Activated T-cell treated with anti-CD3 and anti-CD28 coated beads, Interleukin-2, amount 50 U/mL, for 4 hours (primary cell): ENCODE measurements at places on chromosomes 5 and 9.

DNA sequence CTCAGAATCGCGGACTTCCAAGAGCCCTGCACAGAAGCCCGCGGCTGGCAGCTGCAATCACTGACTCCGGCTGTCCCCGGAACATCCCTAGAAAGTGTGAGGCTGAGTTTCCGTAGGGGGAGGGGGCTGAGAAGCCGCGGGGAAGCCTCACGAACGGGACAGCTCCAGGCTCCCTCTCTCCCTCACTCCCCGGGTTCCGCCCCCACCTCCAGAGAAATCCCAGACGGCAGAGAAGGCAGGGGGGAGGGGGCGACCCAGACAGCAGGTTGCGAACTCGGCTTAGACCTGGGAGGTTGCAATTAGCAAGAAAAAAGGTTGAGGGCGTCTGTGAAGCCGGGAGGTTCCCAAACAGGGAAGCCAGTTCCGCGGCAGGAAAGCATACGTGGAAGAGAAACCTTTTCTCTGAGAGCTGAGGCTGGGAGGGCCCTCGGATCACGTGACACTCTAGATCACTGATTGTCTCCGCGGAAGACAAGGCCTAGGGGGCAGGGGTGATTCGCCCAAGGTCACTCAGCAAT, 73.8 kb upstream of the CPLX2 start:
- DNase-seq, result no peak

- no peak for DNase-seq
Measured at GRCh38 chr5:125525356-125525755, 778.9 kb upstream of the ZNF608 start.

GRCh38 chr5:61966296-61966955, 339.6 kb upstream of the KIF2A start:
- DNase-seq, result no peak

GRCh38 chr9:119853126-119853525, 483.9 kb upstream of the BRINP1 start:
- DNase-seq, result no peak

- no peak for DNase-seq
Measured at GRCh38 chr9:37107701-37108100, 12.7 kb upstream of the ZCCHC7 start.

- DNase-seq, result no peak
Measured at GRCh38 chr9:98219794-98220370, 27.4 kb upstream of the CORO2A start.

DNA sequence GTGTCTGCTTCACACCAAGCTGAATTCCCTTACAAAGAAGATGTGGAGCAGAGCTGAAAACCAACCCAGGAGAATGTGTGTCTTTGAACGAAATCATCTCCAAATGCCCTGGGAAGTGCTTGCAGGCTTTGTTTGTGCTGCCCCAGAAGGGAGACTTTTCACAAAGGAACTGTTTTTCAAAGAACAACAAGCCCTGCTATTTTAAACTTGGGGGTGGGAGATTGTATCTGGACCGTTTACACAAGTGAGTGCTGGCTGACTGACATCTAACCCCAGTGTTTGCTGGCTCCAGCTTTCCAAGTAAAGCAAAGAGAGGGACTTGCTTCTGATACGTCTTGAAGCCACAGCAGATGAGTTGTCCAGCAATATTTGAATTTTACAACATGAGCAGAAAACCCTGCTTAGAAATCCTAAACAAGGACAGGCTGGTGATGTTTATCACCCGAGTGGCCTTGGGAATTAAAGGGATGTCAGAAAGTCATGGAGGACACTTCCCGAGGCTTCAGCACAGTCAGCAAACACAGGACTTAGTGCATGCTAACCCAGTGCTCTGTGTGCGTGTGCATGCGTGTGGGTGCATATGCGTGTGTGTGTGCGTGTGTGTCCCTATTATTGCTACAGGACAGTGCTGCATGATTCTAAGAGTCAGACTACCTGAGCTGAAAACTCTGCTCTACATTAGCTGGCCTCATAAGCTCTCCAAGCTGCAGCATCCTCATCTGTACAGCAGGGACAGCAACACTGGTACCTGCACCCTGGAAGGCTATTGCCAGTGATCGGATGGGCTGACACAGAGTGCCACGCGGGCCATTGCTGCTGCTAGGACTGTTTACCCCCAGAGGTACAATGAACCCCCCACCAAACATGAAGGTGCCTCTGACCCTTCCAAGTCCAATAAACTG, 1.4 kb downstream of the ADAMTS12 start:
- no peak for DNase-seq
